ENCODE measurements at places on chromosomes 3 and 15.
A peak's percentile ranks its signal among the peaks of the same experiment; 100 is the strongest.

GRCh38 chr15:31560643-31561042, 234.0 kb downstream of the KLF13 start:
- DNase-seq: no peak

GRCh38 chr15:99442252-99442897, 123.4 kb upstream of the MEF2A start:
- no peak for DNase-seq

GRCh38 chr3:139555249-139555648, 15.7 kb upstream of the RBP1 start:
- no peak for DNase-seq

DNA sequence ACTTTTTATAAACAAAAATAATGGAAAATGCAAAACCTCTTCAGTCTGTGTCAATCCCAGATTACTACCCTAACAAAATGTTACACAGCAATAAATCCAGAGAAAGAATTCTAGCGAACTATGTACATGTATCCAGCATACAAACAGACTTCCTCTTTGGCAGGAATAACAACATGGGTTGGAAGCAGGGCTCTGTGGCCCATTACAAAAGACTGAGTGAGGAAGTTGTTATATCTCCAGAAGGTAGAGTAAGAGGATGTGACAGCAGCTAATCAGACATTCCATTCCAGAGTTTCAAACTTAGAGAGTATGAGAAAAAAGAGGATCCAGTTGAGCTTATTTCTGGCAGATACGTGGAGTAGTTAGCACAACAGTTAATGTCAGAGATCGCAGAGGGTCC, 294.0 kb upstream of the PLSCR5 start:
- DNase-seq: no peak

GRCh38 chr3:172673210-172673679, 37.6 kb downstream of the NCEH1 start:
- peak; percentile 82 for DNase-seq

- peak; percentile 29 for DNase-seq
These were observed 524.5 kb downstream of the SHQ1 start for GRCh38 chr3:72323773-72324172.

- DNase-seq: peak; percentile 53
These were observed 228.9 kb downstream of the CD47 start for GRCh38 chr3:107861904-107862303.

DNA sequence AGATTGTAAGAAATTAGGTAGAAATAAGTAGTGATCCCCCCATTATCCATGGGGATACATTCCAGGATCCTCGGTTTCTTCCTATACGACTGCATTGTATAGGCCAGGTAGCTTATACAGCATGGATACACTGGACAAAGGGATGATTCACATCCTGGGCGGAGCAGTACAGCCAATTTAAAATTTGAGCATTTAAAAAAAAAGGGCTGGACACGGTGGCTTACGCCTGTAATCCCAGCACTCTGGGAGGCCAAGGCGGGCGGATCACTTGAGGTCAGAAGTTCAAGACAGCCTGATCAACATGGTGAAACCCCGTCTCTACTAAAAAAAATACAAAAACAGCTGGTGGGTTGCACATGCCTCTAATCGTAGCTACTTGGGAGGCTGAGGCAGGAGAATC, 976 bp upstream of the ARGFX start:
- DNase-seq: no peak

GRCh38 chr3:45537616-45537969, 57.0 kb upstream of the LIMD1 start:
- no peak for DNase-seq

- DNase-seq: no peak
These were observed 82.8 kb downstream of the SLCO3A1 start for GRCh38 chr15:91936182-91936775.

Measured in GM12865 (cell line).